ENCODE measurements at places on chromosomes 11 and 22.
A peak's percentile ranks its signal among the peaks of the same experiment; 100 is the strongest.

DNA sequence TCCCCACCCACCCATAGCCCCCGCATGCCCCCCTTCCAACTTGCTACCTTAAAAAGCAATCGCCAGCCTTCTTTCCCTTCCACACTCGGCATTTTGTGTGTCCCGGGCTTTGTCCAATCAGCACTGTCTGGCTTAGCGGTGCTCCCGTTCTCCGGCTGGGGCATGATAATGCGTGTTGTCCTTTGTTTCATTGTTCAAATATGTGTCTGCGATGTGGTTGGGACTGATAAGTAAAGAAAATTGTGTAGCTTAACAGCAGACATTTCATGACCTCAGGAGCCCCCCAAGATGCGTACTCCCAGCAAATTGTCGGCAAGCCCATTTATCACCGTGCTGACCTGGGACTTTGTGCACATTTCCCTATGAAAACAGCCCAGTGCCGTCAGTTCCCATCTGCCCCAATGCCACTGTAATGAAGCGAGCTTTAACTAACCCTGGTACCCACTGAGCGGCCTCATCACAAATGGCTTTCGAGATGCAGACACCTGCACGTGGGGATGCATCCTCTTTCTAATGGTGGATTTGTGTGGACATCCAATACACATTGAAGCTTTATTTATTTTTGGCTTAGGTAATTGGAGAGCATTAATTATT lies 167.0 kb upstream of the E2F8 start:
- no peak for DNase-seq

DNA sequence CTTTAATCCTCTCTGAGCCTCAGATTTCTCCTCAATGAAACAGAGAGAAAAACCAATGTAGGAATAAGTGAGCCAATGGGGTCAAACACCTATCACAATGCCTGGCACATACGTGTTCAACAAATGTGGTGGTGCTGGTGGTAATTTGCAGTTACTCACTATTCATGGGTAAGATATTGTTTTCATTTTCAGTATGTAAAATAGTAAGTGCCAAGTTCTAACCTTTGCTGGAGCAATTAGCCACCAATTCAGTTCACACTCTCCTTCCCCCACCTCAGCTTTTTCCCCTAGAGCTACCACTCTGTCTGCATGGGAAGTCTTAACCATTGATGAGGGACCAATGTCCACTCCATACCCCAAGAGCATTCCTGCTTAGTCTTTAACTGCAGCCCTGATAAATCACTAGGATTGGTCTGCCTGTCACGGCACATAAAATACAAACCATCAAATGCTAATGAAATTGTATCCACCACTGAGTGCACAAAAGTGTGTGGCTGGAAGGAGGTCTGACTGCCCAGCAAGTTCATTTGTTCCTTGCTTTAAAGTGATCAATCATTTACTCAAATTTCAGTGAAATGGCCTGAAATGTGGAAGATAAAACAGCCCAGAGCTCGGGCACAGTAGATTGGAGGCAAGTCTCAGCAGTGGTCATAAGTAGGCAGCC lies 187.4 kb upstream of the API5 start:
- DNase-seq, result no peak

- no peak for DNase-seq
These were observed 18.8 kb downstream of the TRIM34 start for GRCh38 chr11:5643585-5643984.

DNA sequence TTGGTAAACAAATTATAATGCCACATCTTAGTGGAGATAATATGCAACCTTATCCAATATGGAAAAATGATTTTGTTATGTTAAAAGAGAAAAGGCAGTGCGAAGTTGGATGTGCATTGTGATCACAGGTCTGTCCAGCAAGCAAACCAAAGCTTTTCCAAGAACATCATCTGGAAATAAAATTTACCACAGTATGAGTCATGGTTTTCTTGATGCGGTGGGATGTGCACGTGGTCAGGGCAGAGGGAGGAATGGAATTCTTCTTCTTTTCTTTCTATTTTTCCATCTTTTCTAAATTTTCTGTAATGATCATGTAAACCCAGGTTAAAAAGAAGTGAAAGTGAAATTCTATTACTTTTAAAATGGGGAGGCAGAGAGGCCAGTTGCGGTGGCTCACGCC lies 169.8 kb downstream of the C11orf91 start:
- peak; percentile 87 for DNase-seq

- DNase-seq, result peak; percentile 79
These were observed 37.2 kb downstream of the FAM83F start for GRCh38 chr22:40031766-40032470.

DNA sequence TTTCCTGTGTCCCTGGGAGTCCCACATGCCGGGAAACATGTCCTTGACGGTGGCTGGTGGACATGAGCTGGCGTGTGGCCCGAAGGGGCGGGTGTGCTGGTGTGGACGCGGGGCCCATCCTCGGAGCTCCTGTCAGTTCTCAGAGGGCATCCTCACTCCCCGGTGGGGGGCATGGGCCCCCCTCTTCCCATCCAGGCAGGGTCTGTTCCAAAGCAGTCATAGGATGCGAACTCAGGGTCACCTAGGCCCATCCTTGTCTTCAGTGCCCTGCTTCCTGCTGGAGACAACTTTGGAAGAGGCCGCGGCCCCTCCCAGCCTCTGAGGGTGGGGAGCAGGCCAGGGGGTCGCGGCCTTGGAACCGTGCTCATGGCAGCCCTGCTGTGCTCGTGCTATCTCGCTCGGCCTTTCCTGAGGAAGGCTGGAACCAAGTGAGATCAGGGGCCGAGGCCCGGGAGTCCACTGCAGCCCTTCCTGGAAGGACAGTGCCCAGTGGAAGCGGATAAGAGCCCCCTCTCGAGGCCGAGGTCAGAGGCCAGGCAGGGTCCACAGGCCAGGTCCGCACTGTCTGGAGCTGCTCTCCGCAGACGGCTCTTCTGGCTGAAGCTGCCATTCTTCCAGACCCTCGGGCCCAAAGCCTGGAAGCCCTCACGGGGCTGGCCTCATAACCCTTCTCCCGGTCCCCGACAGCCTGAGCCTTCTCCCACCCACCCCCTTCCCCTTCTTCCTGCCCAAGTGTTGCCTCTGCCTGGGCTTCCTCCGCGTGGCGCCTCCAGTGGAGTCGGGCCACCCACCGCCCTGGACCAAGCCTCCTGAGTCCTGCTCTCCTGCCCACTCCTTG lies 8.7 kb downstream of the GRK2 start:
- no peak for DNase-seq

DNA sequence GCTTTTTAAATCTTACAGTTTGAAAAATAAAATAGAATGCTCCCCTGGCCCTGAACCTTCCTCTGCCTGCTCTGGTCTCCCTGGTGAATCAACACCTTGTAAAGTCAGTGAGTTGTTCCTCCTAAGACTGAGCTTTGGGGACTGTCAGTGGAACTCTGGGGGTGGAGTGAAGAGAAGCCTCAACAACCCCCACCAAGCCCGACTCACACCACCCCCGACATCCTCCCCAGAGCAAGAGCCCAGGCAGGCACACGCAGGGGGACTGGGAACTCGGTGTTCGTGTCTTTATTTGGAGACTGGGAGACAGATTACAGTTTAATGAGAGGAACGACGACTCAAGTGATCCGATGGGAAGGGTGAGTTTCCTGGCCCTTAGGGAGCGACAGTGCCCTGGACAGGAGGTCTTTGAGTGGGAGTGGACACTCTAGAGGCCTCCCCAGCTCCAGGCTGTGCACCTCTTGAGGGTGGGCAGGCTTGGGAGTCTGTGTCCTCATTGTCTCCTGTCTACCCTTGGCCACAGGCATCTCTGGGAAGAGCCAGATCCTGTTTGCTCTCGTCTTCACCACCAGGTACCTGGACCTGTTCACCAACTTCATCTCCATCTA lies 6.2 kb downstream of the KDELR3 start:
- no peak for DNase-seq

DNA sequence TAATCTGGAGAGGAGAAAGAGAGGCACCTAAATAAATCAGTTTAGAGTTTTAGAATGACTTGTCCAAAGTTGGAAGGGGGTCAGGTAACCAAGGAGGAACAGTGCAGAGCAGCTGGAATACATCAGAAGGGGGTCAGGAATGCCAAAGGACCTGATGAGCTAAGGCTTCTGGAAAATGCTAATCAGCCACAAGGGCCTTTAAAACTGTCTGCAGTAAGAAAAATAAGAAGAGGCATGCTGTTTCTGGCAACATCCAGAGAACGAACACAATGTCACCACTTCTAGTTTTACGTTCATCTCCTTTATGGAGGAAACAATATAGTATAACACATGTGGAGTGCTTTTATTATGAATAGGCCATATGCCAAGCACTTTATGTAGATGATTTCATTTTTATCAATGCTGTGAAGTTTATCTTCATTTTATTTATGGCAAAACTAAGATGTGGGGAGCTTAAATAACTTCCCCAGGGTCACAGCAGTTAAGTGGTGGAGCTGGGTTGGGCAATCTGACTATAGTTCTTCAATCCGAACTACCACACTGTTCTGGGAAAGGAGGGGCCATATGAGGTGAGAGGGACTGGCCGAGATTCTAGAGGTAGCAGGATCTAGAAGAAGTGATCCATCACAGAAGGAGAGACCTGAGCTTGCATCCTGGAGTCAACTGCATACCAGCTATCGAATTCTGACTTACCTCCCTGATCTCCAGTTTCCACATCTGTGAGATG lies 22.6 kb downstream of the ACO2 start:
- DNase-seq, result no peak

DNA sequence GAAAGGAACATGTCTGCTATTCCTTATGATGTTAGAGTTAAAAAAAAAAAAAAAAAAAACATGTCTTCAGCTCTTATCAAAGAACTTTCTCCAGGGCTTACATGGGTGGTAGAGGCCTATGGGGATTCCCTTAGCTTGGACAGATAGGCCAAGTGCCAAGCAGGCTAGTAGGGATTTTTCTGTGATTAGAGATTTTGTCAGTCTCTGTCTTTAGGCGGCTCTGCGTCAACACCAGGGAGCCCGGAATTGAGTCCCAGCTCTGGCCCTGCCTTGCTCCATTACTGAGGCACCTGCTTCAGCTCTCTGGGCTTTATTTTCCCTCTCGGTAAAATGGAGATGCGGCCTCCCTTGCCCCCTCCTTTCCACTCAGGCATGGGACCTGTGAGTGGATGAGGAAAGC lies 13.1 kb downstream of the CRY2 start:
- DNase-seq, result no peak

DNA sequence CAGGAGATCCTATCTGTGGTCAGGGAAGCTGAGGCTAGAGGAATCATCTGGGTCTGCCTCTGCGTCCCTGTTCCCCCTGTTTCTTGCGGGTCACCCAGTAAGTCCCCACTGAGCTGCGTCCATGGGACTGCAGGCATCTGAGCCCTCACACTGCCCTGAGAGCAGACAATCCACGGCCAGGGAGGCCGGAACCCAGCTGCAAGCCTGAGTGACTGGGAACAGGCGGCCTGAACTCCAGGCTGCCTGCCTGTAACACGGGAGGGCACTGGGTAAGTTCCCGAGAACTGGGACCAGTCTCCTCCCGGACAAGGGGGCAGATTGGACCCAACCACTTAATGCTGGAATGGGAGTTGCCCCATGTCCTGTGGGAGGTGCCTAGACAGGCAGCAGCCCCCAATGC lies 727.4 kb downstream of the BRD1 start:
- no peak for DNase-seq

DNA sequence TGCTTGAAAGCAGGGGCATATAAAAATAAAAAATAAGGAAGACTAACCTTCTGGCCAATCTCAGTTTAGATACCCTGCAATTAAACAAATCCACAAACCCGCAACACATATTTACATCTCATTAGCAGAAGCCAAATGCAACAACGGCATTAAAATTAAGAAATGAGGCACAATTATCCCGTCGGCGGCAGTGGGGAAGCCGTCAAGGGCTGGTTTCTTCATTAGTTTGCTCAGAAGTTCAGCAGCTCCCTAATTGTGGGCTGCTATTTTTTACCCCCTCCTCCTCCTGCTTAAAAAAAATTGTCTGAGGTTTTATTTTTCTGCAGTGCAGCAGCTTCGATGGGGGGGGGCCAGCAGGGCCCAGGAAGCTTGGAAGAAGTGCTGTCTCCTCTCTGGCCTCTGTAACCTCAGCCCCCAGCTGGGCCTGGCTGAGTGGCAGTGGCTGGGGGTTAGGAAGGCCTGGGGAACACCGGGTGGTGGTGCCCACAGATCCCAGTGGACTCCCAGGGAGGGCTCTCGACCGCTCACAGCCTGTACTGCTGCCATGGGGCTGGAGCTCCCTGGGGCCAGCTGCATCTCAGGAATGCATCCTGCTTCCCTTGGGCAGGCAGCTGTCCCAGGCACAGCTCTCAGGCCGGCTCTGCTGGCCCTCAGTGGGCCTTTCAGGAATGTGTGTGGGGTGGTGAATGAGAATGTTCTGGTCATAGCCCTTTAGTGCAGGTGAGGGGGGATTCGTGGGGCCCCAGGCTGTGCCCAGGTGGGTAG lies 148.7 kb upstream of the B3GAT1 start:
- no peak for DNase-seq

GRCh38 chr11:32034680-32035079 lies 56.2 kb upstream of the RCN1 start:
- DNase-seq, result peak; percentile 64

DNA sequence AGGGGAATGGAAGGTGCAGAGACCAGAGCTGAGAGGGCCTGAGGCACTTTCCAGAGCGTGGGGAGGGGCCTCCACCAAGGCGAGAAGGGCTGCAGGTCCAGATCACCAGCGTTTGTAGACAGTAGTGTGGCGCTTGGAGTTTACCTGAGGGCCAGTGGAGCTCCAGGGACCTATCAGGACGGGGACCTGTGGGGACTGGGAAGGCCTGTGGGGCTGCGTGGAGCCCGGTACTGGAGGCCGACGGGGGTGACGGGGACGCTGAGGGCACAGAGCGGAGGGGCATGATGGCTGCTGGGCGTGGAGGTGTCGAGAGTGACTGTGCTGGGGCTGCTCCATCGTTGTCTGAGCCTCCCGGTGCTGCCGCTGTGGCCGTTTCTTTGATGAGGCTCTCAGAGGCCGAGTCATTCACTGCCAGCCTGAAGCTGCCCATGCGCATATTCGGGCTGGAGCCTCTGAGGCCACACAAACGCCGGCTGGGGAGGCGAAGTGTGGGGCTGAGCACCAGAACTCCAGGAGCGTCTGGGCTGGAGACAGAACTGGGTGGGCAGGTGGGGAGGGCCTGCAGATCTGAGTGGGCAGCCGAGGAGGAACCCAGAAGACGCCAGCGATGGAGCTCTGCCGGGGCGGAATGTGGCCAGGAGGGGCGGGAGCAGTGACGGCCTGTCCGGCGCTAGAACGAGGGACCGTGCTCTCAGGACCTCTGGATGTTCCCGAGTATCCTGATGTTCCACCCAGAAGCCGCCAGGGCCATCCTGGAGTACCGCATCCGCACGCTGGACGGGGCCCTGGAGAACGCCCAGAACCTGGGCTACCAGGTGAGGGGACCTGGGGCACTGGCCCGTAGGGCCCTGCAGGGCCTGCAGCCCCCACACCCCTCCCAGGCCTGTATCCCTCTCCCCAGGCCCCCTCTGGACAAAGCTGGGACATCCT lies 2.6 kb downstream of the PGGHG start:
- no peak for DNase-seq

DNA sequence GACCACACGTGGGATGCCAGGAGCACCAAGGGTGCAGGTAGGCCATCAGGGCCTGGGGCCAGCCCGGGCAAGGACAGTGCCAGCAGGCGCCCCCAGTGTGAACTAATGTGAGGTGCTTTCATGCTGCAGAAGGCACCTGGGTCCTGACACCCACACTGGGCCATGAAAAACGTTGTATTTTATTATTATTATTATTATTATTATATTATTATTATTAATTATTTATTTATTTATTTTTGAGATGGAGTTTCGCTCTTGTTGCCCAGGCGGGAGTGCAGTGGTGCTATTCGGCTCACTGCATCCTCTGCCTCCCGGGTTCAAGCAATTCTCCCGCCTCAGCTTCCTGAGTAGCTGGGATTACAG lies 1267.3 kb downstream of the BRD1 start:
- DNase-seq, result no peak

GRCh38 chr22:21567456-21568346 lies at the start of gene UBE2L3:
Gene UBE2L3 (plus strand): TSS chr22:21567714. CDS start chr22:21567745, 31 bp downstream.
- peak; percentile 67 for DNase-seq

GRCh38 chr11:9626496-9627394 lies 37.1 kb upstream of the SWAP70 start:
- no peak for DNase-seq
